ENCODE measurements at places on chromosomes 16 and 17.
A peak's percentile ranks its signal among the peaks of the same experiment; 100 is the strongest.

DNA sequence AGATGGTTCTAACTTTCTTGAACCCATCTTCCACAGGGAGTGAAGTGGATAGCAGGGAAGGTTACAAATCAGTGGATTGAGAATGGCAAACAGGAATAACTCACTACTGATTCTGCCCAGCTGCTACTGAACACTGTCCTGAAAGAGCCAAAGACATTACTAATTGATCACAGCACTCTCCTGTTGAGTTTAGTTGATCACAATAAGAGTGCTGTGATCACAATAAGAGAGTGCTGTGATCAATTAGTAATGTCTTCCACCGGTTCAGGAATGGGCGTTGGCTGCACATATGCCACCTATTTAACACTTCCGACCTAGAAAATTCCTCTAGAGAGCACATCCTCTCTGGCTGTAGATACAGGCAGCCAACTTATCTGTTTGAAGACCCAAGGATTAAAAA, 11.4 kb downstream of the CFAP97D1 start:
- no peak for DNase-seq

DNA sequence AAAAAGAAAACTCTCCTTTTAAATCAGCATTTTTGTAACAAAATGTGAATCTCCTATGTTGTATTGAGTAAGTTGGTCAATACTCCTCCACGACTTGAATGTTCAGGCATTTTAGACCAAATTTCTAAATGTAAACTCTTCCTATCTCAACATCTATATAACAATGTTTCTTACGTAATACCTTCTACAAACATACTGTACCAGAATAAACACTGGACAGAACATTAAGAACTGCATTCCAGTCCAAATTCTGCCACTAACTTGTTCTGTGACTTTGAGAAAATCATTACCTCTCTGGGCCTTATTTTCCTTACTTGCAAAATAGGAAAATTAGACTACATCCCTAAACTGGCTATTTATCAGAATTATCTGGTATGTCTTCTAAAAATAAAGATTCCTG, 40.1 kb downstream of the AKAP10 start:
- DNase-seq: no peak

GRCh38 chr17:27540318-27541101, 84.3 kb downstream of the KSR1 start:
- DNase-seq: no peak

- DNase-seq: no peak
These were observed 174.0 kb upstream of the GSE1 start for GRCh38 chr16:85438981-85439685.

GRCh38 chr17:42819939-42820535, 4.0 kb downstream of the BECN1 start:
- DNase-seq: peak; percentile 79

- DNase-seq: peak; percentile 55
These were observed 268.8 kb downstream of the SEC14L1 start for GRCh38 chr17:77409282-77410161.

DNA sequence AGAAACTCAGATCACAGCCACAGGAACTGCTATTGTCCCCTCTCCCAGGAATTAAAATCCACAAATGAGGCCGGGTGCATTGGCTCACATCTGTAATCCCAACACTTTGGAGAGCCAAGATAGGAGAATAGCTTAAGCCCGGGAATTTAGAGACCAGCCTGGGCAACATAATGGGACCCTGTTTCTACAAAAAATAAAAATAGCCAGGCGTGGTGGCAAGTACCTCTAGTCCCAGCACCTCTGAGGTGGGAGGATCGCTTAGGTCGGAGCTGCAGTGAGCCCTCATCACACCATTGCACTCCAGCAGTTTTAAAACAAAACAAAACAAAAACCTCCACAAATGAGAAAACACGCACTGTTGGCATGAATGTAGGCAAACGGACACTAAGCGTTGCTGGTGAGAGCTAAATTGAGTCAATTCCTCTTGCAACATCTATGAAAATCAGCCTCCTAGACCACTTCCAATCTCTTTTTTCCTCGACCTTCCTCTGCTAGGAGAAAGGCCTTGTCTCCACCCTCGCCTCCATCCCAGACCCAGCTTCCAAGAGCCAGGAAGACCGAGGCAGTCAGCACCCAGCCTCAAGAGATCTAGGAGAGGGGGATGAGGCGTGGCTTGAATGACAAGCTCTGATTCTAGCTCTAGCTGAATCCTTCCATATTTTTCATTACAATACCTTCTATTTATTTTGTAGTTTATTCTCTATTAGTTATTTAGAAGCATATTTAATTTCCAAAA, 14.8 kb downstream of the TLE7 start:
- DNase-seq: no peak

DNA sequence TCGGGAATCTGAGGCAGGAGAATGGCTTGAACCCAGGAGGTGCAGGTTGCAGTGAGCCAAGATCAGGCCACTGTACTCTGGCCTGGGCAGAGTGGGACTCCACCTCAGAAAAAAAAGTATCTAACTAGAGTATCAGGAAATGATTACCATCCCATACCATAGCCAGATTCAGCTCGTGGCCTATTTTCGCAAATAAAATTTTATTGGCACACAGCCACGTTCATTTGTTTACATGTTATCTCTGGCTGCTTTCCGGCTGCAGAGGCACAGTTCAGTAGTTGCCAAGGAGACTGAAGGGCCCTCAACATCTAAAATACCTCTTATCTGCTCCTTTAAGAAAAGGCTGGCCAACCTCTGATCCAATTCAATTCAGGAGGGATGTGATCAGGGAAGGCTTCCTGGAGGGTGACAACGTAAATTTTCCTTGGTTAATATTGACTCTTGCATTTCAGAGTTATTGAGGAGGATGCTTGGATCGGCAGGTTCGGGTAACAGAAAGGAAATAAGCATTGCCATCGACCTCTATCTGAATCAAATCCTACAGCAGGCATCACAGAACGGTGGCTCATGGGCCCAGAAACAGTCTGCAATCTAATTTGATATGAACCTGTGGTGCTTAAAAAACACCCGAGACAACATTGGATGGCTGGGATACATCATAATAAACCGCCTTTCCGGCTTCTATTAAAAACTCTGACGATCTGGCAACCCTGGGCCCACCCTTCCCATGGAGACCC, 73.8 kb downstream of the XYLT1 start:
- DNase-seq: peak; percentile 35

GRCh38 chr17:17370711-17371110, 67.5 kb downstream of the NT5M start:
- DNase-seq: no peak

DNA sequence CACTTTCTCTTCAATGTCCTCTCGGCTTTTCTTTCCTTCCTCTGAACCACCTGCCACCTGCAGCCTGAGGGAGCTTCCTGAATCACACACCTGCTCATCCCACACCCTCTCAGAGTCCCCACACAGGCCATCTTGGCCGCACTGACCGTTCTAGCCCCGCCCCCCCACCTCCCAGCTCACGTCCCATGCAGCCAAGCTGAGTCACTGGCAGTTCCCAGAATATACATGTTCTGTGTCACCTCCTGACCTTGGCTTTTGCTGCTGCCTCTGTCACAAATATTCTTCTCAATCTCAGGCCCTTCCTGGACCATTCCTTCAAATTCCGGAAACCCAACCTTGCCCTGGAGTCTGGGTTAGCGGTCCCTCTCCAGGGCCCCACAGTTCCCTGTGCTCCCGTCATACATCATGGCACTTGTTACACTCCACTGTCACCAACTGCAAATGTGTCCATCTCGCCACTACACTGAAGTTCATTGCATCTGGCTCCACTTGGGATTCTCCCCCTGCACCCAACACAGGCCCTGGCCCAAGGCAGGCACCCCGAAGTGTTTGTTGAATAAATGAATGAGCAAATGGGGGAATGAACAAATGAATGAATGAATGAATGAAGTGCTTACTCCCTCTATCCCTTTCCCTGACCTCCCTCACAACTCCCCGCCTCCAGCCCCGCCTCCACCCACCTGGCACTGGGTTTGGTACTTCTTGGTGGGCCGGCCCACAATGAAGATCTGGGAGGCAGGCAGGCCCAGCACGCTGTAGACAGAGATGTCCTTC, 12.8 kb downstream of the PIMREG start:
- no peak for DNase-seq

GRCh38 chr17:6100891-6101500, 30.8 kb downstream of the WSCD1 start:
- DNase-seq: no peak

GRCh38 chr17:33667052-33667509, 374.0 kb upstream of the ASIC2 start:
- DNase-seq: peak; percentile 51

DNA sequence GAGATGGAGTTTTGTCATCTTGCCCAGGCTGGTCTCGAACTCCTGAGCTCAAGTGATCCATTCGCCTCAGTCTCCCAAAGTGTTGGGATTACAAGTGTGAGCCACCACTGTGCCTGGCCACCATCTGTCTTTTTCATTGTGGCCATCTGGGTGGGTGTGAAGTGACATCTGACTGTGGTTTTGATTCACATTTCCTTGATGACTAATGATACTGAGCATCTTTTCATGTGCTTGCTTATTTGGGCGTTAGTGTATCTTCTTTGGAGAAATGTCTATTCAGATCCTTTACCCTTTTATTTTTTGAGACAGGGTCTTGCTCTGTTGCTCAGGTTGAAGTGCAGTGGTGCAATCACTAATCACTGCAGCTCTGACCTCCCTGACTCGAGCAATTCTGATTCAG, 53.9 kb upstream of the ERN1 start:
- peak; percentile 58 for DNase-seq

- DNase-seq: peak; percentile 97
These were observed at the start of gene HDAC5 for GRCh38 chr17:44123356-44124117. Gene HDAC5 (minus strand): TSS chr17:44123641. CDS start chr17:44117515, 6,126 bp downstream.

DNA sequence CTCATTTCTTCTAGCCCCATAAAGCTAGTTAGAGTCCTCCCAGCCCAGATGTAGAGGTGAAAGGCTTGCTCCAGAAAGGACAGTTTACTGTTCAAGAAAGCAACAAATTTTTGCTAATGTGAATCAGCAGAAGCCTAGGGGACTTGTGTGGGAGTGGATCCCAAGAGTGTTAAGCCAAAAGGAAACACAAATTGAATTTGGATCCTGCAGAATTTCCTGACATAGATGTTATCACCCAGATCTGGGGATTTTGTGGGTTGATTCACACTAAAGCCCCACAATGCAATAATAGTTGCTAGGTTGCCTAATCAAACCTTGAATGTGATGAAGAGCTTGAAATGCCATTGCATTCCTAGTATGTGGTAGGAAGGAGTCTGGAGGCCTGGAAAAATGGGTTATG, 135.2 kb upstream of the HS3ST3A1 start:
- no peak for DNase-seq

GRCh38 chr17:2453866-2454265, 53.0 kb upstream of the MNT start:
- DNase-seq: no peak

GRCh38 chr16:1101573-1102332, 5.7 kb upstream of the C1QTNF8 start:
- DNase-seq: no peak

DNA sequence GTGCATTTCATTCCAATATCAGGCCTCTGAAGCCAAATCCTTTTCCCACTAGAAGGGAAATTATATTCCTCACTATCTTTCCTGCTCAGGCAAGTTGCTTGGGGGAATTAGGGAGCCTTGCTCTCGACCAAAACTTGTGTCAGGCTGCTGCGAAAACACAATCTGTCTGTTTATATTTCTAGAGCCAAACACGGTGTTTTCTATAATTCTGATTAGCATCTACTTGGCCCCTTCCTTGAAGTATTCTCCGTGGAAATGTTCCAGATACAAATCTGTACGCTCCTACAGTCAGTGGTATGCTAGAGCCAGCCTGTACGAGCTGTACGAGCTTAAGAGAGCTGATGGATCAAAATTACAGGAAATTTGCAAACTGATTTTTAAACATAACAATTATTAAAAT, 299.3 kb upstream of the SALL1 start:
- DNase-seq: no peak

- DNase-seq: no peak
These were observed 1.5 kb downstream of the MGAT5B start for GRCh38 chr17:76869496-76870376.

GRCh38 chr17:45364531-45365390, 47.9 kb upstream of the MAP3K14 start:
- DNase-seq: no peak

DNA sequence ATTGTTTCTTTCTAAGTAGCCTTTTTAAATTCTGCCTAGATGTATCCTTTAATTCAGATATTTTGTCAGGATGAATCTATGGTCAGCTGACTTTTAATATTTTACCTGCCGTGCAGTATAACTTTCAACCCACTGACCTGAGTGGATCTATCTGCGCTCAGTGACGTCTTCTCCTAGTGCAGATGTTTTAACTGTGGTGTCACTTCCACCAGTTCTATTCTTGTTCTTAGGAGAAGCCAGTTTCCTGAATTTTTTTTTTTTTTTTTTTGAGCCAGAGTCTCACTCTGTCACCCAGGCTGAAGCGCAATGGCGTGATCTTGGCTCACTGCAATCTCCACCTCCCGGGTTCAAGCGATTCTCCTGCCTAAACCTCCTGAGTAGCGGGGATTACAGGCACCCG, 5.0 kb upstream of the TM4SF5 start:
- no peak for DNase-seq

DNA sequence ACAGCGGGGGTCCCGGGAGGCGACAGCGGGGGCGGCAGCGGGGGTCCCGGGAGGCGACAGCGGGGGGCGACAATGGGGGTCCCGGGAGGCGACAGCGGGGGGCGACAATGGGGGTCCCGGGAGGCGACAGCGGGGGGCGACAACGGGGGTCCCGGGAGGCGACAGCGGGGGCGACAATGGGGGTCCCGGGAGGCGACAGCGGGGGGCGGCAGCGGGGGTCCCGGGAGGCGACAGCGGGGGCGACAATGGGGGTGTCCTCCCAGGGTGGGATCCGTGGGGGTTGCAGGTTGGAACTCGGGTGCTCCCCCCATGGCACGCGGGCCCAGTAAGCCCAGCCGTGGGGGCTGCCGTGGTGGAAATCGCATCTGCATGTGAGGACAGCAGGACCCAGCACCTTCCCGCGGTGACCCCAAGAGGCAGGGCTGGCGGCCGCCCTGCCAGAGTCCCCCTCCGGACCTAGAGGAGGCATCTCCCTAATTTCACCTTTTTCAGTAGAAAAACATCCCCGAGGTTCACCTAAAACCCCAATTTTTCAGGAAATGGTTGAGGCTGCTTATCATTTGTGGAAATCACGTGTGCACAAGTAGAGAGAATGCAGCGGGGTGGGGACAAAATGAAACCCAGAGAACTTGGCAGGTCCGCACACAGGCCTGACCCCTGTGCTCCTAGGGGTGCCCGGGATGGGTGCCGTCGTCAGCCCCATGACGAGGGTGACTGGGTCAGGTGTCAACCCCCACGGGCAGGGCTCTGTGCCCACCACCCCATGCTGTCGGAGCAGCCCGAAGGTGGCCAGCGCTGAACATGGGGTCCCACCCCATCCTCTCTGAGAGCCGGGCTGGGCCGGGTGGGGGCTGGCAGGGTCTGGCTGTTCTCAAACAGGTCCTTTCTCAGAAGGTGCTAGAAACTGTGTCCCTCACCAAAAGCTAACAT, 10.5 kb upstream of the METRNL start:
- DNase-seq: no peak

All from activated CD4-positive, alpha-beta memory T cell treated with anti-CD3 and anti-CD28 coated beads for 36 hours (primary cell).